Thymus (tissue), 14 donors: ENCODE measurements at places on chromosomes 12 and 14. TPM values are rescaled to one million over a fixed set of nuclear protein-coding genes. Genes with fewer than 3 reads are reported as not detected.

The DACT1 gene
- 4.0 TPM for polyA plus RNA-seq

The C14orf119 gene
- polyA plus RNA-seq: 43.6 TPM

The MYF5 gene
- not detected for polyA plus RNA-seq

The CLEC14A gene
- 15.4 TPM for polyA plus RNA-seq

The GCN1 gene
- polyA plus RNA-seq: 22.4 TPM

The SERPINA12 gene
- polyA plus RNA-seq: 0.71 TPM

The CLEC4C gene
- 0.82 TPM for polyA plus RNA-seq

The SLC2A14 gene
- 0.07 TPM for polyA plus RNA-seq

The LIN7A gene
- 0.57 TPM for polyA plus RNA-seq

The HPD gene
- 0.87 TPM for polyA plus RNA-seq

The GLS2 gene
- 2.6 TPM for polyA plus RNA-seq

The POTEG gene
- 0.02 TPM for polyA plus RNA-seq

The LRRC43 gene
- polyA plus RNA-seq: 0.32 TPM

The KRT77 gene
- 4.1 TPM for polyA plus RNA-seq

The GDF3 gene
- 0.37 TPM for polyA plus RNA-seq

The RIPK3 gene
- polyA plus RNA-seq: 15.2 TPM

The BBOF1 gene
- 5.1 TPM for polyA plus RNA-seq

The DPY19L2 gene
- 20.7 TPM for polyA plus RNA-seq

The TAS2R9 gene
- polyA plus RNA-seq: not detected

The ITGA7 gene
- polyA plus RNA-seq: 18.7 TPM

The LRRIQ1 gene
- polyA plus RNA-seq: 0.43 TPM

The RPS6KL1 gene
- polyA plus RNA-seq: 0.91 TPM

The DPF3 gene
- 0.46 TPM for polyA plus RNA-seq

The OR4K15 gene
- not detected for polyA plus RNA-seq

The PPM1H gene
- 7.8 TPM for polyA plus RNA-seq

The STAT2 gene
- polyA plus RNA-seq: 102 TPM

The RPGRIP1 gene
- polyA plus RNA-seq: 0.30 TPM

The TMEM52B gene
- 0.14 TPM for polyA plus RNA-seq

The IL23A gene
- 11.6 TPM for polyA plus RNA-seq

The FOXJ2 gene
- 8.9 TPM for polyA plus RNA-seq

The HOXC4 gene
- 0.37 TPM for polyA plus RNA-seq

The ASIC1 gene
- 3.6 TPM for polyA plus RNA-seq

The ESR2 gene
- 2.3 TPM for polyA plus RNA-seq

The MYO1H gene
- 0.14 TPM for polyA plus RNA-seq

The BIN2 gene
- 57.7 TPM for polyA plus RNA-seq

The ZNF385A gene
- 13.6 TPM for polyA plus RNA-seq

The CLEC4D gene
- polyA plus RNA-seq: 0.41 TPM

The IAPP gene
- 0.16 TPM for polyA plus RNA-seq

The AQP6 gene
- under 0.01 TPM for polyA plus RNA-seq

The CCDC197 gene
- polyA plus RNA-seq: not detected

The ADAM21 gene
- polyA plus RNA-seq: 0.09 TPM

The RASSF9 gene
- polyA plus RNA-seq: 0.94 TPM

The CARMIL3 gene
- 0.89 TPM for polyA plus RNA-seq

The MYF6 gene
- polyA plus RNA-seq: 0.71 TPM

The SYCP3 gene
- 1.4 TPM for polyA plus RNA-seq

The TMEM121 gene
- 2.1 TPM for polyA plus RNA-seq

The CLEC2A gene
- 0.11 TPM for polyA plus RNA-seq

The FUT8 gene
- 15.0 TPM for polyA plus RNA-seq

The TCL1A gene
- 9.5 TPM for polyA plus RNA-seq

The IRAK3 gene
- polyA plus RNA-seq: 5.9 TPM

The NGB gene
- 0.41 TPM for polyA plus RNA-seq
